ENCODE measurements at places on chromosomes 4 and X.

GRCh38 chrX:110532581-110532931 is 173.9 kb downstream of the RTL9 start:
- DNase-seq = no peak

DNA sequence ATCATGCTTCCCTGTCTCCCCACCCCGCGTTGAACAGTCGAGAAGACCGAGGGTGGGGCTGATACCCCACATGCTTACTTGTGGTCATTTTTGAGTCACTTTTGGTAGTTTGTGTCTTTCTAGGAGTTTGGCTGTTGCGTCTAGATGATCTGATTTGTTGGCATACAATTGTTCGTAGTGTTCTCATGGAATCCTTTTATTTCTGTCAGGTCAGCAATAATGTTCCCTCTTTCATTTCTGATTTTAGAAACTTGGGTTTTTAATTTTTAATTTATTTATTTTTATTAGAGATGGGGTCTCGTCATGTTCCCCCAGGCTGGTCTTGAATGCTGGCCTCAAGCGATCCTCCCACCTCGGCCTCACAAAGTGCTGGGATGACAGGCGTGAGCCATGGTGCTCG is 30.9 kb downstream of the SH3TC1 start:
- no peak for DNase-seq

- no peak for DNase-seq
Measured at GRCh38 chr4:185456131-185456530, 15.4 kb downstream of the CCDC110 start.

- DNase-seq = no peak
Measured at GRCh38 chrX:17922303-17922702, 61.2 kb upstream of the RAI2 start.

- DNase-seq = no peak
Measured at GRCh38 chr4:67604749-67605148, 46.2 kb downstream of the STAP1 start.
